ENCODE measurements at places on chromosomes 12 and 14.

DNA sequence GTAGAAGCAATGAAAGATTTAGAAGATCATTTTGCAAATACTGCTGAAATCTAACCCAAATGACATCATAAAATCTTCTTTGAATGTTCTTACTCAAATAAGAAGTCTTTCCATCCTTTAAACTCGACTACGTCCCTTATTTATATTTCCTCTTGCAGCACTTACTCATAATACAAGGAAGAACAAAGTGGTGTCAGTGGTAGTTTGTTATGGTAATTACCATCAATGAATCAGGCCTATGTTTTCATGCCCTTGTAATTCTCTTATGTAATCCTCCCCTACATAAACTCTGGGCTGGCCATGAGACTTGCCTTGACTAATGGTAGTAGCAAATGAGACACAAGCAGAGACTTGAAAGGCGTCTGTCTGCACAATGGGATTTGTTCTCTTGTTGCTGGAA lies 17.0 kb downstream of the EEA1 start:
- no peak for DNase-seq

GRCh38 chr12:8675591-8676036 lies 13.0 kb upstream of the MFAP5 start:
- DNase-seq, result no peak

- DNase-seq, result no peak
Observed at GRCh38 chr14:22189881-22190280, 399.1 kb downstream of the DAD1 start.

DNA sequence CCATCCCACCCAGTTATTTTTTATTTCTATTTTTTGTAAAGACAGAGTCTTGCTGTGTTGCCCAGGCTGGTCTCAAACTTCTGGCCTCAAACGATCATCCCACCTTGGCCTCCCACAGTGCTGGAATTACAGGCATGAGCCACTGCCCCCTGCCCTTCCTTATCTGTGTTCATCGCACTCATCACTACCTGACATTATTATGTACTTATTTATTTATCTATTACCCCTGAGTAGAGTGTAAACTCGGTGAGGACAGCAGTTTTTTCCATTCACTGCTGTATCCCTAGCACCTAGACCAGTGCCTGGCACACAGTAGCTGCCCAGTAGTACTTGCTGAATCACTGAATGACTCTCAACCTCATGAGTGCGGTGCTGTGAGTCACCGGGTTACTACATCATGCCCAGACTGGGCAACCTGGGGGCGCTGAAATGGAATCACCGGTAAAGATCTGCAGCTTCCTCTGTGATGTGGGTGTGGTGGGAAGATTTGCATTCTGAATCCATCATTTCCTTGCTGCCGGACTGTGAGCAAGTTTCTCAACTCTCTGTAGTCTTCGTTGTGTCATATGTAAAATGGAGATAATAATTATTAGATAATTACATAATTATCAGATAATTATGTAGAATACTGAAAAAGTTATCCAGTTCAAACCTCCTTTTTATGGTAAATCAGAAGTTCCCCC lies 81.9 kb upstream of the USP44 start:
- no peak for DNase-seq

GRCh38 chr14:99846808-99847207 lies 53.6 kb downstream of the EML1 start:
- no peak for DNase-seq

DNA sequence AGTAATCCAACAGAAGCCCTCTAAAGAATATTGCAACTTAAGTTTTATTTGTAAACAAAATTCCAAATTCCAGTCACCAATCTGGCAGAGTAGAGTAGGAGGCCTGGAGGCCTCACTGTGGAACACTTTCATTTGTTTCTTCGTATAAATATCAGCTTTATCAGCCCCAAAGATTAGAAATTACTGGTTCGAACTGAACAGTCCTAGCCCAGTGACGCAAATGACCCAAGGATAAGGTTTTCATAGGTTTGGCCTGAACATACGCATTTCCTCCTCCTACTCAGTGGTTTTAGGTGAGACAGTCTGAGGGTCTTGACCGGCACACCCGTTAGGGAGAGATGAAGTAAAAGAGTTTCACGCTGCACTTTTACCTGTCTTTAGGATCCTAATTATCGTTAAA lies 1.7 kb downstream of the CDC42BPB start:
- no peak for DNase-seq

- DNase-seq, result no peak
Observed at GRCh38 chr14:33634631-33635030, 316.2 kb downstream of the EGLN3 start.

DNA sequence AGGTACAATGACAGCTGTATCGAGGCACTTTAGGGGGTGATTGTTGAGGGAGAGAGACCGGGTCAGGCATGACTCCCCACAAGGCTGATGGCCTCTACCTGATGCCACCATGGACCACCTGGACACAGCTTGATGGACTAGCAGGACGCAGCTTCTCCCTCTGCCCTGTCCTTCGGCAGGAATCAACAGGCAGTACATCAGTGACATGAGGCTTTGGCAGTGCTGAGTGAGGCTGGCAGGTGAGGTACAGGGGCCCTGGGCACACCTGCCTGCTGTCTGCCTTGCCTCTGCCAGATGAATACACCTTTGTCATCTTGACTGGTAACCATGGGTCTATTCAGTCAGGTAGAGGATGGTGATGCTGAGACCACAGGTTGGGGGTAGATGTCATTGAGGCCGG lies 25.3 kb upstream of the ESRRB start:
- DNase-seq, result no peak

DNA sequence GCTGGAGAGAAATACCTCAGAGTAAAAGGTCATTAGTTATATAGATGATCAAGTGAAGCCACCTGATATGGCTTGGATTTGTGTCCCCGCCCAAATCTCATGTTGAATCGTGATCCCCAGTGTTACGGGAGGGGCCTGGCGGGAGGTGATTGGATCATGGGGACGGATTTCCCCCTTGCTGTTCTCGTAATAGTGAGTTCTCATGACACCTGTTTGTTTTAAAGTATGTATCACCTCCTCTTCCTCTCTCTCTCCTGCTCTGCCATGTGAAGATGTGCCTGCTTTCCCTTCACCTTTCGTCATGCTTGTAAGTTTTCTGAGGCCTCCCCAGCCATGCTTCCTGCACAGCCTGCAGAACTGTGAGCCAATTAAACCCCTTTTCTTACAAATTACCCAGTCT lies 124.8 kb downstream of the FOXA1 start:
- DNase-seq, result no peak

- no peak for DNase-seq
Observed at GRCh38 chr12:870378-870777, 79.1 kb downstream of the RAD52 start.

DNA sequence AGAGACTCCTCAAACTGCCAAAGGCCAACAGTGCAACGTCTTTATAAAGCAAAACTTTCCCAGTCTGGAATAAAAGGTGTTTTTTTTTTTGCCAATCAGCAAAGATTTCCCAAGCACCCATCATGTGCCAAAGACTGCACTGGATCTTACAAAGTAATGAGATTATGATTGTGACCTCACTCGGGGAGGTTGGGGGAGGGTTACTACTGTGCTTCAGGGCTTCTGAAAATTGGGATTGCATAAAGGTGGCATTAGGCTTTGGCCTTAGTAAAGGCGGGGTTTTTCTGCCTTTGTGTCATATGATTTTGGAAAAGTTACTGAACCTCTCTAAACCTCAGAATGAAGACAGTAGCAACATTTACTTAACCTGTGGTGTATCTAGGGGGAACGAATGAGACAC lies 233.8 kb downstream of the DACT1 start:
- DNase-seq, result no peak

- DNase-seq, result no peak
Observed at GRCh38 chr14:105487449-105487985, 831 bp downstream of the CRIP1 start.

- DNase-seq, result no peak
Observed at GRCh38 chr12:64706857-64707256, 52.3 kb downstream of the GNS start.

- no peak for DNase-seq
Observed at GRCh38 chr12:124534776-124535740, 32.4 kb downstream of the NCOR2 start.

GRCh38 chr12:131860472-131861260 lies 32.5 kb downstream of the MMP17 start:
- DNase-seq, result no peak

DNA sequence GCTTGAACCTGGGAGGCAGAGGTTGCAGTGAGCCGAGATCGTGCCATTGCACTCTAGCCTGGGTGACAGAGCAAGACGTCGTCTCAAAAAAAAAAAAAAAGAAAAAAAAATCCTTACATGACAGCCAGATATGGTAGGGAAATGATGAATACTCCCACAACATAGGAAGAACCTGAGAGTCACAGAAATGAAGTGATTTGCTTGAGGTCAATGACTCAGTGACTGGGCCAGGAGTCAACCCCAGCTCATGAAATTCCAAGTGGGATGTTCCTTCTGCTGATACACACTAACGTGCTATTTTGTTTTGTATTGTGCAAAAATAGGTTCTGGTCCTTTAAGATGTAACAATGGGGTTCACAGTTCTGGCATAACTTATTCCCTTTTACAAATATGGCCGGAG lies 9.0 kb downstream of the RHOF start:
- DNase-seq, result no peak

- DNase-seq, result no peak
Observed at GRCh38 chr12:70892593-70892992, 27.9 kb downstream of the PTPRR start.

DNA sequence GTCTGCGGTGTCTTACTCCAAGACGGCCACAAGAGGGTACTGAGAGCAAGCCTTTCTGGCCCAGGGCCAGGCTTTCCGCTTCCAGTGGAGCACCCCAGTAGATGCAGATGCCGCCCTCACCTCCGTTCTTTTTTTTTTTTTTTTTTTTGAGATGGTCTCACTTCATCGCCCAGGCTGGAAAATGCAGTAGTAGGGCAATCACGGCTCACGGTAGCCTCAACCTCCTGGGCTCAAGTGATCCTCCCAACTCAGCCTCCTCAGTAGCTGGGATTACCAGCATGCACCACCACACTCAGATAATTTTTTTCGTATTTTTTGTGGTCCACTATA lies 5.6 kb upstream of the LBHD2 start:
- DNase-seq, result peak; percentile 48

GRCh38 chr12:57340104-57340503 lies 89.1 kb upstream of the STAC3 start:
- peak; percentile 16 for DNase-seq

- DNase-seq, result no peak
Observed at GRCh38 chr14:79098324-79098723, 928.2 kb downstream of the NRXN3 start.

GRCh38 chr12:90048918-90049317 lies 340.3 kb upstream of the ATP2B1 start:
- no peak for DNase-seq
